Effector memory CD4-positive, alpha-beta T cell (primary cell): ENCODE measurements at places on chromosomes 7 and 10.

- H3K4me3 ChIP-seq, result peak overlapping the region; percentile 85
- no peaks in the 10 kb centered on the region for H3K36me3 ChIP-seq
Measured at GRCh38 chr7:151518105-151518946, 1.4 kb downstream of the RHEB start.

DNA sequence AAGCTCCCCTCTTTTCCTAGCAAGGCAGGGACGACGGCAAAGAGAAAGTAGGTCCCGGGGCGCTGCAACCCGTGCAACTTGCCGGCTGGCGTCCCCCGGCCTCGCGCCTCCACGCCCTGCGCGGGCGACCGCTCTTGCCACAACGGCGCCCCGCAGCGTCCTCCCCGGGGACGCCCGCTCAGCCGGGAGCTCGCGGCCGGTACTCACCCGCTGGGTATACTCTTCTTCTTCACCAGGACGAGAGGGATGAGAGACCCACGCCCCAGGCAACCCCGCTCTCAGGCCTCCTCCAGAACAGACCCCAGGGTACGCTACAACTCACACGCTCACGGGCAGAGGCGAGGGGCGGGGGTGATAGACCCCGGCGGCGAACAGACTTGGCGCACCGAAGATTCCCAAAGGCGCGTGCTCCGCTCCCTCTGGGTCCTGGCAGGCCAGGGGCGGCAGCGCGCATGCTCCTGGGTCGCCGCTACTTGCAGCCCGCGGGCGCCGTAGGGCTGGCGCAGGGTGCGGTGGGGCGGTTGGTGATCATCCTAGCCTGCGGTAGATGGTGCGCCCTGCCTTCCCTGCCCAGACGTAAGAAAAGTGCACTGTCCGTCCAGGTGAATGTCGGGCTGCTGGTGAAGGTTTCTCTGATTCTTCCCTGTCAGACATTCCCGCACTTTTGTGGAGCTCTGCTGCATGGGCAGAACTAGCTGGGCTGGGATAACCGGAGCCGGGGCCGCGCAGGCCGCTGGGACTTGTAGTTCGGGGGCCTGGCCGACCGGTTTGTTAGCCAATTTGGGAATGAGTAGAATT lies at the start of gene CC2D2B:
CC2D2B (plus strand) TSS at position 520 of the 798 bp plus-strand sequence. CDS start 3,349 bp downstream, outside the sequence.
- peak within 1 kb of the TSS; percentile 60 for H3K27ac ChIP-seq
- H3K4me3 ChIP-seq, result peak within 1 kb of the TSS; percentile 85
- H3K27me3 ChIP-seq, result no peaks in the 10 kb centered on the region
- H3K4me1 ChIP-seq, result peaks cover 3% of the 10 kb centered on the region

DNA sequence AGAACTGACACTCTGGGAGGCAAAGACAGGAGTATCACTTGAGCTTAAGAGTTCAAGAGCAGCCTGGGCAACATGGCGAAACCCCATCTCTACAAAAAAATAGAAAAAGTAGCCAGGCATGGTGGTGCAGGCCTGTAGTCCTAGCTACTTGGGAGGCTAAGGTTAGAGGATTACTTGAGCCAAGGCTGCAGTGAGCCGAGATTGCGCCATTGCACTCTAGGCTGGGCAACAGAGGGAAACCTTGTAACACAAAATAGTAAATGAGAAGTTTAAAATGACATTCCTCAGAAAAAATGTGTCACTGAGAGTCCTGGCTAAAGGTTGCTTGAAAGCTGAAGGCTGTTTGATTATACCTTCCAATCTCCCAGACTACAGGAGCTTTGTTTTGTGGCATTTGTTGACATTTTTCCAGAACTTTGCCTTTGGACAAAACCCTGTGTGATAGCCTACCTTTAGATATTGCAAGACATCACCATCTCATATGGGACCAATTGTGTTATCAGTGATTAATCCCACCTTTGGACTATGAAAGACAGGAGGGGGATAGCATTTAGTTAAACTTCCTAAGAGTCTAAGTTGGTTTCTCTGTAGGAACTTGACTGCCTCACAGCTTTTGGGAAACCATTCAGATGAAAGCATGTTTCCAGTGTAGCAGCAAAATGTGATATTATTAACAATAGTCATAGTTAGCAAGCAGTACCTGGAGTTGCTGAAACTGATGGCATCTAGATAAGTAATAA lies 5.3 kb downstream of the TNKS2 start:
- peaks cover 29% of the 10 kb centered on the region for H3K4me1 ChIP-seq
- peaks cover 13% of the 10 kb centered on the region for H3K36me3 ChIP-seq
- H3K27ac ChIP-seq, result no peak overlapping the region

GRCh38 chr10:42790835-42791234 lies 8.2 kb downstream of the BMS1 start:
- H3K4me1 ChIP-seq, result no peaks in the 10 kb centered on the region
- no peak overlapping the region for H3K4me3 ChIP-seq
- no peaks in the 10 kb centered on the region for H3K27me3 ChIP-seq
- H3K36me3 ChIP-seq, result peaks cover 77% of the 10 kb centered on the region

DNA sequence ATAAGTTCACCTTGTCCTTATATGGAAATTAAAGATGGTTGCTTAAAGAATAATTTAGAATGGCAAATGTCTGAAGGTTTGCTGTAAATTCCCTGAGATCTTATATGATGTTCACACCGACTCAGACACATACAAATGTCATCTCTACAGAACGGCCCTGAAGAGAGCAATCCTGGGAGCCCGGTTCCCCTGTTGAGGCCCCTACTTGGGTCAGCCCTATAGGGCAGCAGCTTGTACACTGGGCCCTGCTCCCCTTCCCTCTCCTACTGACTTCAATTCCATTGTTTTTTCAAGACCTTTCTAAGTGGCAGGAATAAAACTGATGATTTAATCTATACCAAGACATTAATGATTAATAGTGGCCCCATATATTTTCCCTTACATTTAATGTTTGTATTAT lies 813.3 kb upstream of the C7orf33 start:
- DNase-seq, result no peak
- H3K27ac ChIP-seq, result no peak overlapping the region
- H3K4me3 ChIP-seq, result no peak overlapping the region
- no peaks in the 10 kb centered on the region for H3K36me3 ChIP-seq
- H3K27me3 ChIP-seq, result no peaks in the 10 kb centered on the region
- H3K4me1 ChIP-seq, result no peaks in the 10 kb centered on the region

DNA sequence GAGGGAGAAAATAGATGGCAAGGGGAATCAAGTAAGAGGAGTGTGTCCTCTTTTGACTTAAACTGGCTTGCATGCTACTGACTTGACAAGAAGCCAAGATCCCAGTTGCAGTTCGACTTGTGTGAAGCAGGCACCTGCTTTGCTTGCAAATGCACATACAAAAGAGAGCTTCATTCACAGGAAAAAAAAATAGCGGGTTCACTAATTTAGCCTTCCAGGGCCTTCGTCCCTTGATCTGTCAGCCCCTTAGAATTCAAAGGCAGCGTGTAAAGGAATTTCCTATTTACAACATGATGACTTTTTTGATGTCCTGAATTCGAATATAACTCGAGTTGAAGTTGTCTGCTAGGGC lies 192.1 kb downstream of the CELF2 start:
- peak overlapping the region; percentile 16 for H3K4me3 ChIP-seq
- H3K36me3 ChIP-seq, result peaks cover 46% of the 10 kb centered on the region
- no peaks in the 10 kb centered on the region for H3K27me3 ChIP-seq
- peaks cover 72% of the 10 kb centered on the region for H3K4me1 ChIP-seq
- no peak for DNase-seq
